A549 treated with RU486 at 1 μM for 4 hours (cell line): ENCODE measurements at places on chromosomes 7 and 10. TPM values are rescaled to one million over a fixed set of nuclear protein-coding genes. Genes with fewer than 3 reads are reported as not detected.

XRCC2 gene
- total RNA-seq = 3.3 to 6.4 TPM (median 5.7 TPM) in 5 replicates

RFC2 gene
- 56.7 to 73.3 TPM (median 58.6 TPM) in 5 replicates for total RNA-seq

FAM131B gene
- total RNA-seq = 0.33 to 0.71 TPM (median 0.46 TPM) in 5 replicates

PAX4 gene
- total RNA-seq = not detected in 5 replicates

PRLHR gene
- not detected in 5 replicates for total RNA-seq

TRIL gene
- not detected in 5 replicates for total RNA-seq

CAMK1D gene
- 6.1 to 8.8 TPM (median 7.6 TPM) in 5 replicates for total RNA-seq

UNCX gene
- total RNA-seq = 0.06 to 0.09 TPM (median 0.08 TPM) in 4 of 5 replicates, not detected in the other

WNT2 gene
- 0.06 to 0.16 TPM in 2 of 5 replicates, not detected in the others for total RNA-seq

H2BK1 gene
- total RNA-seq = not detected in 5 replicates

LRRC18 gene
- total RNA-seq = not detected in 5 replicates

LGI1 gene
- total RNA-seq = not detected in 5 replicates

CASTOR2 gene
- 1.3 to 3.9 TPM (median 2.9 TPM) in 5 replicates for total RNA-seq

PTF1A gene
- not detected in 5 replicates for total RNA-seq
